Stimulated activated CD4-positive, alpha-beta T cell treated with anti-CD3 and anti-CD28 coated beads, Interleukin-2, amount 100 ng/mL, for 4 hours (primary cell): ENCODE measurements at places on chromosomes 11 and 22.

DNA sequence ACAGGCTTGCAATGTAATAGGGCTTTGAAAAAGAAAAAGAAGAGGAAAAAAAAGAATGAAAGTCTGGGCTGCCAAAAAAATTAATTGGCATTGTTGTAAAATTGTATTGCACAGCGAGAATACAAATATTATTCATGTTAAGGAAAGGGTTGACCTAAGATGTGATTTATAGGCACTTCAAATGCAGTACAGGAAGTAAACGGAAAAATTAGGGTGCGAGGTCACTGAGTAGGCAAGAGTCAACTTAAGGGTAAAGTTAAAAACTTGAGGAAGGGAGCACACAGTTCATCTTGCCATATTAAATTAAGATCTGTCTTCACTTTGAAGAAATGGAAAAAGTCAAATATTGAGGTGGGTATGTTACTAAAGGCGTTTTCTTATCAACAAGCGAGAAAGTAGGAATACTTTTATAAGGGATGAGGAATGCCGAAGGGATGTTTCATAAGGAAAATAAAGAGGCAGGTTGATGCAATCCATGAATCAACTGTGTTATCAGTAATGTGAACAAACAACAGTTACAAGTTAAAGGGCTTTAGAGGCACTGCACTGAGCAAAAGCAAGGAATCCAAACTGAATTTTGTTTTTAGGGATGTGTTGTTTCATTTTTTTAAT lies 123.0 kb downstream of the WT1 start:
- DNase-seq = no peak

DNA sequence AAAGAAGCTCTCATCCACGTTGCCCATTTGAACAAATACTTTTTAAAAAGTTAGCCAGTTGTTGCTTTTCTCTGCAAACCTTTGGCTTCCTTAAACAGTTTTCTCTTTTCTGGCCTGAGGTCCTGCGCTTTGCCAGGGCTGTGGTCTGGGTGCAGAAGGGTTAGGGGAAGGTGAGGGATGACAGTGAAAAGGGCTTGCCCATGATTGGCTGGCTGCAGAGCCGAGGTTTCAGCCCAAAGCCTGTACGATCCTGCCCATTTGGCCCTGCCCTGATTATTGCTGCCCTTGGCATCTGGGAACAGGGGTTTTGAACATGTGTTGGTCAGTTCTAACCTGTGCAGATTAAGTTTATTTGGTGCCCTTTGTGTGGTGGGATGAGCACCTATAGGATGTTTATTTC lies 1.5 kb downstream of the INCENP start:
- DNase-seq = no peak

GRCh38 chr11:45021692-45022141 lies 71.0 kb upstream of the TP53I11 start:
- no peak for DNase-seq

- peak; percentile 36 for DNase-seq
These were observed 9.4 kb upstream of the SF1 start for GRCh38 chr11:64787526-64788320.

GRCh38 chr11:128156486-128156885 lies 430.9 kb downstream of the ETS1 start:
- no peak for DNase-seq

- no peak for DNase-seq
These were observed 2.1 kb upstream of the PHLDB1 start for GRCh38 chr11:118605116-118605867.

DNA sequence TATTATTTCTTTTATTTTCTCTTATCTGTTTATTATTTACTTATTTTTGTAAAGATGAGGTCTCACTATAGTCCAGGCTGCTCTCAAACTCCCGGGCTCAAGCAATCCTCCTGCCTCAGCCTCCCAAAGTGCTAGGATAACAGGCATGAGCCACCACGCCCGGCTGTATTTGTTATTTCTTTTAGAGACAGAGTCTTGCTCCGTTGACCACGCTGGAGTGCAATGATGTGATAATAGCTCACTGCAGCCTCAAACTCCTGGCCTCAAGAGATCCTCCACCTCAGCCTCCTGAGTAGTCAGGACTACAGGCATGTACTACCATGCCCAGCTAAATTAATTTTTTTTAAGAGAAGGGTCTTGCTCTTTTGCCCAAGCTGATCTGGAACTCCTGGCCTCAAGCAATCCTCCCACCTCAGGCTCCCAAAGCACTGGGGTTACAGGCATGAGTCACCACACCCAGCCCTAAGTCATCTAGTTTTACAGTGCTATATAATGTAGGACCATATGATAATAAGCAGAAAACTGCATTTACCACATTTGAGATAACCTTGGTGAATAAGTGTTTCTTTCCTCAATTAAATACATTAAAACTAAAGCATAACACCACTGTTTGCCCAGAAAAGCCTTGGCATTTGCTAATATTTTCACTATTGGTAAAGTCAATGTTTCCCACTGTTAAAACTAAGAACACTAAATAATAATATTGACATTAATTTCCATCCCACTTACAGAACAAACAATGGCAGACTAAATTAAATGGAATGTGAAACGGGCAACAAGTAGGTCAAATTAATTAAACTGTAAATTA lies 127.5 kb downstream of the SIK3 start:
- DNase-seq = no peak

GRCh38 chr22:19759427-19760057 lies 1.0 kb upstream of the TBX1 start:
- DNase-seq = no peak

- DNase-seq = no peak
These were observed 4.3 kb downstream of the CYB561A3 start for GRCh38 chr11:61357233-61357893.

DNA sequence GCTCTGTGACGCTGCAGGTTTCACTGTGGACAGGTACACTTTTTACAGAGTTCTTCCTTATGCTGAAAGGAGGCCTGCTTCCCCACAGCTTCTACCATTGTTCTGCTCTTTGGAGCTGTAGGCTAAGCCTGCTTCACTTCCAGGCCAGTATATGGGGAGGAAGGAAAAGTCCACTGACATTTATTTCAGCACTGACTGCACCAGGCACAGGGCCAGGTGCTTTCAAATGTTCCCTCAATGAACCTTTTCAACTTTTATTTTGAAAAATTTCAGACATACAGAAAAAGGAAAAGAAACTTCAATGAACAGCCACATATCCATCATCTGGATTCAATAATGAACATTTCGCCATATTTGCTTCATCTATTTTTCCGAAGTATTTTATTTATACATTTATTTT lies 22.0 kb downstream of the POU2F3 start:
- DNase-seq = no peak

DNA sequence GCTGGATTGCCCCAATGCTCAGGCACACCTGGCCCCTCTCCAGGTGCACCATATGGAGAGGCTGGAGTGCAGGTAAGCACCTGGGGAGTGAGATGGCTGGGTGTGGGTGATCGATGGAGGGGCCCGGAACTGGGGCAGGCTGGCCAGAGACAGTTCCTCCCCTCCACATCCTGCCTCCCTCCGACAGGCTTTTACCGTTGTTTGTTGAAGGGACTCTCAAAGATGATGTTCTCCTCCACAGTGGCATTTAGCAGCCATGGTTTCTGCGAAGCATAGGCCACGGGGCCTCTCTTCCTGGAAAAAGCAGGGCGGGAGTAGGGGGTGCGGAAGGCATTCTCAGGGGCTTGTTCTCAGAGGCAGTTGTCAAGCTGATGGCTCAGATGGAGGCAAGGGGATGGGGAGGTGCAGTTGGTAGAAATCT lies 25.9 kb upstream of the KCNJ11 start:
- DNase-seq = no peak

- no peak for DNase-seq
These were observed 238.3 kb upstream of the SESN3 start for GRCh38 chr11:95469258-95469657.

DNA sequence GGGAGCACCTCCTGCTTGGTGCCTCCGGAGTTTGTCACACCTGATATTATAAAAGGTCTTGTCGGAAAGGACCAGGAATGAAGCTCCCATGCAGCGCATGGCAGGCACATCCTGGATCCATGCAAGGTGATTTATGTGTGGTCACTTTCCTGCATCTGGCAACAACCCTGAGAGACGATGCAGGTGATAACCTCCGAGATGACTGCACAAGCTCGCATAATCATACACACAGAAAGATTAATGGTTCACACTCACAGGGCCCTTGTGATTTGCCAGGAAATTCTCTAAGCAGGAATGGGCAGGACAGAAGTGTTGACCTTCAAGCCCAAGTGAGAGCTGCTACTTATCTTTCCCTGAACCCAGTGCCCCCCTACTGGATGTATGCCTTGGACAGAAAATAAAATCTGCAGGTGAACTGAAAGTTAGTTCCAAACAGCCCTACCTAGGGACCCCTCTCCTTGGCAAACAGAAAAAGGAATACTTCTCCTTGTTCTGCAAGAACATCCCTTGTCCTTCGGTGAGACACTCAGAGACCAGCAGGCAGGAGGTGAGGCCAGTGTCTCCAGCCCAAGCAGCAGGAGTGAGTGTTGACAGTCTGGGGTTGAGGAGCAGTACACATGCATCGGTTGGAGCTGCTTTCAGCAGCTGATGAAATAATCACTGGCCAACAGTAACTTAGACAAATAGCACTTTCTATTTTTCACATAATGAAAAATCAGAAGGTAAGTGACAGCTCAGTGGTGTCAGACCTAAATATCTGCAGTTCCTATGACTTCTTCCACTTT lies 619.4 kb upstream of the B3GAT1 start:
- no peak for DNase-seq

GRCh38 chr22:30405731-30406130 lies 8.9 kb downstream of the SEC14L2 start:
- no peak for DNase-seq

GRCh38 chr22:21634844-21635243 lies 2.3 kb downstream of the CCDC116 start:
- DNase-seq = no peak

- DNase-seq = peak; percentile 68
These were observed 2.8 kb upstream of the LZTR1 start for GRCh38 chr22:20979243-20979809.

- no peak for DNase-seq
These were observed 2.0 kb downstream of the OVOL1 start for GRCh38 chr11:65788821-65789220.

DNA sequence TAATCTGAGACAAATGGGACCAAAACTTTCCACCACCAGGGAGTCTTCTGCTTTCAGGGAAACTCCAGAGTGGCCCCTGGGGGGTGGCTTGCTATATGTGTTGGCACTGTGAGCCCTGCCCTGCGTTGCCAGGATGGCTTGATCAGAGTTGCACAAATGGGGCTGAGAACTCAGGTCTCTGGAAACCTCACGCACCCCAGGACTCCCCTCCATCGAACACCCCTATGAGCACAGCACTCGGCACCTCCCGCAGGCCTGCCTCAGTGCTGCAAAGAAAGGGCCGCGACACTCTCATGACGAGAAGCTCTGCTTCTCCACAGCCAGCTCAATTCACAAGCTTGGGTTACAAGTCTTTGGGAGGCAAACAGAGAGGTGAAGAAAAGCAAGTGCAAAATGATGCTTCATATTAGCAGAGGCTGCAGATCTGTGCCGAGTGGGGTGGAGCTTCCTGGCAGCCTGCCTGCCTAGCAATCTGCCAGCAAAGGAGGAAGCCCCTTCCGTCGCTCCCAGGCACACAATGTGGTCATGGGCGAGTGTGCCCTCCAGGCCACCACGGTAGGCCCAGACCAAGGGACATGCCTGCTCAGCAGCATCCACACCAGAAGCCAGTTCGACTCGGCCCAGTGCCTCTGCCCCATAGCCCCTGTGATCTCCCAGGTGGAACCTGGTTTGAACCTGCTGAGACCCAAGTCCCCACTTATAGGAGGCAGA lies 55.7 kb downstream of the MYH9 start:
- DNase-seq = no peak

GRCh38 chr11:103433386-103434072 lies 324.3 kb downstream of the DYNC2H1 start:
- no peak for DNase-seq

- no peak for DNase-seq
These were observed 45.3 kb downstream of the CADM1 start for GRCh38 chr11:115458877-115459276.

- DNase-seq = no peak
These were observed 95.2 kb upstream of the LDLRAD3 start for GRCh38 chr11:35848616-35849015.

- DNase-seq = no peak
These were observed 9.2 kb upstream of the BIK start for GRCh38 chr22:43101306-43101705.

- DNase-seq = peak; percentile 78
These were observed 48.2 kb downstream of the MORC2 start for GRCh38 chr22:30920407-30920806.

DNA sequence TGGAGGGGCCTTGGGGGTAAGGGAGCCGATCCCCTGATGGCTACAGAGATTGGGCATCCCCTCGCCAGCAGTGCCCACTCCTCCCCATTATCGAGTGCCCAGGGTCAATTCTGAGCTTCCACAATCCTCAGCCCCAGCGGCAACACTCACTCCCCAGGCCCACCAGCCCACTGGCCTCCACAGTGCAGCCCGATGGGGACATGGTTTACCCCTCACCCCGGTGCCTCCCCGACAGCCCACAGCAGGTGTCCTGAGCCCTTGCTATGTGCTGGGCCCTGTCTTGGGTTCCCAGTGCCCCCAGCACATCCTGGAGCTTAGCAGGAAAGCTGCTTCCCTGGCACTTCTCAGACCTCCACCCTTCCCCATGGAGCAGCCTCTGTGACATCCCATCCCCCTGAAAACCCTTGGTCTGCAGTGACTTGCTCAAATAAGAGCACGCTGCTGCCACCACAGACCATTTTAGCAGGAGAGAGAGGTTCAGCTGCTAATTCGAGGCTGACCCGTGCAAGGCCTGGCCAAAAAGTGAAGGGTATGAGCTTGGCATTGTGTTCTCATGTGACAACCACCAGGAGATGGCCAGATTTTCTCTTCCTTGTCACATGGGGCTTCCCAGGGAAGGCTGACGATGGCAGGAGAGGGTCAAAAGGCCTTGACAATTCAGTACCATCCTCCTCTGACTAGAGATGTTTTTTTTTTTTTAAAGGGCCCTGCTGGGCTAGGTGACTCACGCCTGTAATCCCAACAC lies 23.6 kb downstream of the KCNJ4 start:
- no peak for DNase-seq

DNA sequence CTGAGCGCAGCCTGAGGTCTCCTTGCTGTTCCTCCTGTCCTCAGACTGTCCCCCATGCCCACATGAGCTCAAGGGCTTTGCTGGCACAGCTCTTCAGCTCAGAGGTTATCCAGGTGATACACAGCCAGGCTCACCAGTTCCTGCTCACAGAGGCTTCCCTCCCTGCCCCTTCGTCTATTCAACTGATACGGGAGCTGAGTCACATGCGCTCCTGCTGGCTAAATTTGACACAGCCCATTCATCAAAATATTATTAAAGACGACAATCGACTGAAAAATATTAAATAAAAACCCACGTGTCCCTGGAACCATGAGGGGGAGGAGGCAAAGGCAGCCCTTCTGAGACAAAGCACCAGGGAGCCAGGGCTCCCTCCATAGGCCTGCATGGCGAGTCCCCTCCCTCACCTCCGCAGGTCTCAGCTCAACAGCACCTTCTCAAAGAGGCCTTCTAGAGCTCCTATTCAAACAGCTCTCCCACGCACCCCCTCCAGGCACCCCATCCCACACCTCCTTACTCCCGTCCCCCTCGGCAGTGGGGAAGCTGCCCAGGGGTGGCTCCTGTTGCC lies 40.5 kb downstream of the DUSP8 start:
- no peak for DNase-seq

GRCh38 chr11:130995266-130995665 lies 79.0 kb upstream of the SNX19 start:
- DNase-seq = no peak

GRCh38 chr11:72598906-72599305 lies 75.3 kb downstream of the PDE2A start:
- no peak for DNase-seq
